Renal pelvis (tissue), 12 donors: ENCODE measurements at places on chromosomes 5 and 9. TPM values are rescaled to one million over a fixed set of nuclear protein-coding genes. Genes with fewer than 3 reads are reported as not detected.

GRCh38 chr5:20041326-20042274 is 53.6 kb upstream of the CDH18 start:
- no peak for DNase-seq

DNA sequence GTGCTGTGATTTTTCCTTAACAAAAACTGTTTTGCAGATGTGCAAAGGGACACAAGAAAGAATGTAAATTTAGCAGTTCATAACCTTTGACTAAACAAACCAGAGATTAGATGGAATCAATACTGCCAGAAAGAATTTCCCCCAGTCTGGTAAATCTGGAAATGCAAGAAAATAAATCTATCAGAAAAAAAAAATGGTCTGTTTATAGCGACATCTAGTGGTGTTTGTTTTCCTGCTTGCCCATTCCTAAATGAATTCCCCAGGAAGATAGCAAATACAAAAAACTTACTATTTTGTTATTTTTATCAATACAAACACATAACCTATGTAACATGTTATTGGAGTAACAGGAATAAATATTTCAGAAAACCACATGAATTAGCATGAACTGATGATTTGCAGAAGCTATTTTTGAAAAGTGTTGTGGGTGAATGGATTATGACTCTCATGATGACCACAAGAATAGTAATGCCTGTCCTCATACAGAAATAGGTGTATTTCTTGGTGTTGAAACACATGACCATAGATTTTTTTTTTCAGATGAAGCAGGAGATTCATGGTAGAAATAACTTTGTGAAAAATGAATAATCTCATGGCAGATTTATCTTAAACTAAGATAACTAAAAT is 1703.8 kb downstream of the MAT2B start:
- DNase-seq = peak; percentile 35

DNA sequence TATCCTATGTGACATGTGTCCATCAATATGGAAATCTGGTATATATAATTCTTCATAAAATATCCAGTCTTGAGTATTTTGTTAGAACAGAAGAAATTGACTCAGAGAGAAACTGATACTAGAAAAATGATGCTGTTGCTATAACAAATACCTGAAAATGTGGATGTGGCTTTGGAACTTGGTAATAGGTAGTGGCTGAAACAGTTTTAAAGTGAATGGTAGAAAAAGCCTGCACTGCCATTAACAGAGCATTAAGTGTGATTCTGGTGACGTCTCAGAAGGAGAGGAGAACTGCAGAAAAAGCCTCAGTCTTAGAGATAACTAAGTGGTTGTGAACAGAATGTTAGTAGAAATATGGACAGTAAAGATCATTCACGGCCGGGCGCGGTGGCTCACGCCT is 634.9 kb upstream of the ZNF608 start:
- no peak for DNase-seq

- DNase-seq = no peak
Measured at GRCh38 chr9:81906671-81907070, 21.6 kb upstream of the SPATA31D4 start.

DNA sequence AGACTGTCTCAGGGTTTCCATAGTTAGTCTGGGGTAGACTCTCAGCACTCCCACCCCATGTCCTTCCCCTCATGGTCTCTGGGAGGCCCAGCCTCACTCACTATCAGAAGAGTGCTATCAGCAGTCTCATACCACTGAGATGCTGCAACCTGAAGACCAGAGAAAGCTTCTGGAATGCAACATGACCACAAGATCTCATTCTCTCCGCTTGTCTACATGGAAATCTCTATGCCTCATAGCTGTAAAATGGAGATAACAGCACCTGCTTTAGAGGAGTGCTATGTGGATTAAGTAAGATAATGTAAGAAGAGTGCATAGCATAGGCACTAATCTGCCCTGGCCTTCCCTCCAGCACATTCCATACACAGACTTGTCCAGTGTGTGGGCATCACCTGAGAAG is 47.0 kb upstream of the ZNF169 start:
- DNase-seq = no peak

GRCh38 chr9:94648185-94648584 is 8.9 kb upstream of the FBP1 start:
- no peak for DNase-seq

MARCOL gene
- not detected for polyA plus RNA-seq

CCDC192 gene
- 1.1 TPM for polyA plus RNA-seq
